GM23338 (cell line): ENCODE measurements at places on chromosomes 4 and X.

DNA sequence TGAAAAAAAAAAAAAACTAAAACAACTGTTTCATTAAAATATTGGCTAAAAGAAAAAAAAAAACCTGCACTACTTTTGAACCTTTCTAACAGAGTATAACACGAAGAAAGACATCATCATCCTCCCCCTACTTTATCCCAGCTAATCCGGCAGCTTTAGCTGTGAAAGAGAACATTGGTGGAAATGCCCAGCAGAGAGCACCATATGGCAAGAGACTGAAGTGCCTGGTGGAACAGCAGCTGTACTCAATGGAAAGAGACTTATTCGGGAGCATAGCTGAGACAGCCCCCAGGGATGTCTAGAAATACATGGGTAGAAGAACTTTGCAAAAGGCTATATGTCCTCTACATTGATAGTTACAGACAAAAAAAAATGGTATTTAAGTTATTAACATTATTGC, 30.3 kb downstream of the STPG2 start:
- peak; percentile 64 for DNase-seq
- no peak overlapping the region for H3K27ac ChIP-seq
- H3K4me1 ChIP-seq = peaks cover 11% of the 10 kb centered on the region
- no peak overlapping the region for H3K4me3 ChIP-seq
- no peaks in the 10 kb centered on the region for H3K36me3 ChIP-seq
- H3K27me3 ChIP-seq = no peaks in the 10 kb centered on the region

GRCh38 chrX:20361081-20361889, 94.6 kb upstream of the RPS6KA3 start:
- H3K36me3 ChIP-seq = no peaks in the 10 kb centered on the region
- DNase-seq = no peak
- no peak overlapping the region for H3K27ac ChIP-seq
- no peaks in the 10 kb centered on the region for H3K27me3 ChIP-seq
- H3K4me3 ChIP-seq = no peak overlapping the region

DNA sequence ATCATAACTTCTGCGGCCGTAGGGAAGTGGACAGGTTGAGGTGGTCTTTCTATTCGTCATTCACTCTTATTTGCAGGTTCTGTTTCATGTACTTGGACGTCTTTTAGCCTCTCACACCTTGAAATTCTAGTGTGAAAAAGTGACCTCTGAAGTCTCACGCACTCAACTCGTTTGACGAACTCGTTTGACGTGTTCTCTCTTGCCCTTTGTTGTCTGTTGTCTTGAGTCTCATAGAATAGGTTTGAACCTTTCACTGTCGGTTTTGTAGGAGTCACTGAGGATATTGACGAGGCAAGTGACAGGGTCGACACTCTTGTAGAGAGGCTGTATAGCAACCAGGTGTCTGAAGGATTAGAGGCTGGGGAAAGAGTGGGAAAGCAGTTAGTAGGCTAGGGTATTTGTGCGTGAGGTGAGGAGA, 1.1 kb upstream of the PGRMC2 start:
- no peaks in the 10 kb centered on the region for H3K27me3 ChIP-seq
- H3K4me3 ChIP-seq = peak overlapping the region; percentile 95
- DNase-seq = peak; percentile 64
- H3K27ac ChIP-seq = peak overlapping the region; percentile 95

- H3K27me3 ChIP-seq = no peaks in the 10 kb centered on the region
- no peak for DNase-seq
- H3K27ac ChIP-seq = no peak overlapping the region
Measured at GRCh38 chr4:78292856-78293255, 235.7 kb downstream of the FRAS1 start.
